Stimulated activated CD8-positive, alpha-beta memory T cell treated with anti-CD3 and anti-CD28 coated beads, Interleukin-7, amount 100 ng/mL, for 1 hour (primary cell): ENCODE measurements at places on chromosomes 4 and X.

GRCh38 chr4:110533590-110533910, 57.6 kb downstream of the ENPEP start:
- DNase-seq: no peak

GRCh38 chrX:39819921-39820849, 277.6 kb downstream of the BCOR start:
- no peak for DNase-seq

- DNase-seq: no peak
These were observed 277.3 kb upstream of the TRPC5 start for GRCh38 chrX:112359906-112360305.

- no peak for DNase-seq
These were observed 315.5 kb downstream of the BCOR start for GRCh38 chrX:39782276-39782675.

GRCh38 chrX:45309801-45310200, 109.1 kb upstream of the DIPK2B start:
- no peak for DNase-seq

GRCh38 chr4:147481577-147482109, 746 bp downstream of the EDNRA start:
- no peak for DNase-seq

DNA sequence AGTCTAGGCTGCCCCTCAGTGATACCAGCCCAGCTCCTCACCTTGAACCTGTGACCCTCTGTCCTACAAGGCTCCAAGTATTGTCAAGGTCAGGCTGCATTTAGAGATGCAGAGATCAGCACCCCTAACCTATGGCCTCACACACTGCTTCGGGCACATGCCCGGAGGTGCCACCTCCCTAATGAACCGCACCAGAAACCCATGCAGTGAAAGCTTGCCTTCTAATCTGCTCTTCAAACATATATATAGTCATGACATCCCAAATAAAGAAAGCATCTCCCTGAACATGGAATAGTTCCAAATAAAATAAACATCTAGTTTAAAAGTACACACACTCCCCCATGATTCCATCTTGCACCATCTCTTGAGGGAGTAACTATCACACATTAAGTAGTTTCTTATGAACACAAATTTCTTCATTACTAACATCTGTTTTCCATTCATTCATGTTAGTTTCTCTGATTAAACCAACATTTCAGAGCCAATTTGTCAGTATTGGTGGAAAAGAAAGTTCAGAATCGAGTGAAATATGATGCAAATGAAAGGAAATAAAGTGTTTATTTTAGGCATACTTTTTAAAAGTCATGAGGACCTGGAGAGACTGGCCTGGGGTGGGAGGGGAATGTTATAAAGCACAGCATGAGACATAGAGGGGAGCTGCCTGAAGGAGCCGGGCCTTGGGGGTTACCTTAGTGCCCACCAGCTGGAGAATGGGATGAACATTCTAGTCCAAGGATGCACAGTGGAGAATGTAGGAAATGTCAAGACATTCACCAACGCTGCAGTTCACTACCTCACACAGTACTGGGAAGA, 19.2 kb downstream of the CC2D2A start:
- DNase-seq: no peak

DNA sequence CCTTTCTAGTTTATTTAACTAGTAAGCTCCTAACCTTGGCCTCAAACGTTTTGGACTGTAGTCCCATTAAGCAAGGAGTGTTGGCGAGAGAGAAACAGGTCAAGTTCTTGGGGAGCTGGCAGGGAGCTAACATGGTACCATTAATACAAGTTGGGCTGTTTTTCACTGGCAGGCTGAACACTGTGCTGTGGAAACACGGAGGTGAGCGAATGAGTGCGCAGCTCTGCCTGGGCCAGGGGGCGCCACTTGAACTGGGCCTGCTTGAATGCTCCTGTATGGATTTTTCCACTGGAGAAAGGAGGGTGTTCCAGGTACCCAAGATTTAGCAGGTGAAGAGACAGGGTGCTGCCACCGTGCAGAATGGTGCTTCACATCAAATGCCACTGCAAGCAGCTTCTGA, 7.4 kb upstream of the SMS start:
- DNase-seq: no peak

DNA sequence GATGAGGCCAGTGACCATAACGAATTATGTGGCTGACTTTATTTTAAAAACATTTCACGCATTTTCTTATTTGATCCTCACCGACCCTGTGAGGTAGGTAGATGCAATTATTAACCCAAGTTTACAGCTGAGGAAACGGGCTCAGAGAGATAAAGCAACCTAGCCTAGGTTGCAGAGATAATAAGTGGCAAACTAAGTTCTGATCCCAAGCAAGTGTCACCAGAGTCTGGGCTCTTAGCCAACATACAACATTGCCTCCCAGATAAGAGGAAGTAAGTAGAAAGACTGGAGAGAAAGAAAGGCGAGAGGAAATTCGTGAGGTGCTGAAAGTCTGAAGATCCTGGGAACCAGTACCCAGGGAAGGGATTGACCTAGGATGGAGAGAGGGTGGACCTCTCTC, 77.4 kb upstream of the GPR50 start:
- DNase-seq: no peak

- DNase-seq: no peak
These were observed 227.0 kb downstream of the DKK2 start for GRCh38 chr4:106809076-106809475.

GRCh38 chr4:118858779-118859178, 22.9 kb upstream of the SEC24D start:
- no peak for DNase-seq

GRCh38 chr4:97028785-97029184, 1114.5 kb downstream of the STPG2 start:
- DNase-seq: no peak

DNA sequence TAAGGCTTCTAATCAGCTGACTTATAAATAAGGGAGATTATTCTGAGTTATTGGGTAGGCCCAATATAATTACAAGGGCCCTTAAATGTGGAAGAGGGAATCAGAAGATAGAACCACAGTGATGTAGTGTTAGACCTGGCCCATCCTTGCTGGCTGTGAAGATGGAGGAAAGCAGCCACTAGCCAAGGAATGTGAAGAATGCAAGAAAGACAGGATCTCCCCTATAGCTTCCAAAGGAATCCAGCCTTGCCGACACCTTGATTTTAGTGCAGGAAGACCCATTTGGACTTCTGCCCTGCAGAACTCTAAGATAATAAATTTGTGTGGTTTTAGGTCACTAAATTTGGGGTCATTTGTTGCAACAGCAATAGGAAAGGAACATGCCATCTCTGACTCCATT, 150.6 kb downstream of the SPATA18 start:
- no peak for DNase-seq

- DNase-seq: no peak
These were observed 110.1 kb downstream of the FBXO8 start for GRCh38 chr4:174173360-174173759.

- DNase-seq: no peak
These were observed 1.1 kb upstream of the HPSE start for GRCh38 chr4:83335701-83336100.

DNA sequence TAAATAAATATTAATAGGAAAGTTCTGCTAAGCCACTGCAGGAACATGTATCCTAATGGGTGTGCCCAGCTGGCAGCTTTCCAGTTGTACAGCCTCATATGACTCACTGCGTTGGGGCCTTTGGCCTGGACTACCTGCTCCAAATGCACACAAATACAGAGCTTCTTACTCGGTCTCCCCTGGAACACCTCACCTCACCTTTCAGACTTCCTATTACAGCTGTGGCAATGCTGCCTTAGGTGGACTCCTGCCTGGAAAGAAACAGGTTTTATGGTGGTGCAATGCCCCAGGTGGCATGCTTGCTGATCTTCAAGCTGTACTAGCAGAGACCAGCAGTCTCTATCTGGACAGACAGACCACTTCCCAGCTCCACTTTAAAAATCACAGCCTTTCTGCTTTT, 85.7 kb upstream of the EXOC1L start:
- no peak for DNase-seq

GRCh38 chrX:39678914-39679313, 418.8 kb downstream of the BCOR start:
- DNase-seq: no peak

GRCh38 chr4:47651231-47651630, 166.2 kb downstream of the ATP10D start:
- no peak for DNase-seq

GRCh38 chrX:122818068-122818467, 366.0 kb upstream of the GRIA3 start:
- DNase-seq: no peak

GRCh38 chr4:108473163-108473720, 147.1 kb upstream of the RPL34 start:
- DNase-seq: no peak

- no peak for DNase-seq
These were observed 168.5 kb upstream of the STK26 start for GRCh38 chrX:131854581-131854980.

DNA sequence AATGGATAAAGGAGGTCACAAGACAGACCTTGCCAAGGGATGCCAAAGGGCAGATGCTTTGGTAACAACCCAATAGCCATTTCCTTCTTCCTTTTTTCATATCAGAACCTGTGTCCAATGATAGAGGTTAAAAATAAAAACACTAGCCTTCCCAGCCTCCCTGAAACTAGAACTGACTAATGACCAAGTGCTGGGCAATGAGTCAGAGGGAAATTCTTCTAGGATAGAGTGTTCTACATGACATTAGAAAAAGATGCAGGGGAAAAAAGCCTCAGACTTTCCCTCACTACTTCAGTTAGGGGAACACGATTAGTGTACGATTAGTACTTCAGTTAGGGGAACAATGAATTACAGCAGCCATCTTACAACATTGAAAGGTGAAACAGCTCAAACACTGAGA, 29.3 kb upstream of the FAM47C start:
- no peak for DNase-seq

GRCh38 chr4:52825460-52826090, 36.5 kb upstream of the RASL11B start:
- no peak for DNase-seq
